ENCODE measurements at places on chromosomes 12 and 14.

GRCh38 chr14:52844262-52845060, 53.1 kb upstream of the GNPNAT1 start:
- no peak for DNase-seq

DNA sequence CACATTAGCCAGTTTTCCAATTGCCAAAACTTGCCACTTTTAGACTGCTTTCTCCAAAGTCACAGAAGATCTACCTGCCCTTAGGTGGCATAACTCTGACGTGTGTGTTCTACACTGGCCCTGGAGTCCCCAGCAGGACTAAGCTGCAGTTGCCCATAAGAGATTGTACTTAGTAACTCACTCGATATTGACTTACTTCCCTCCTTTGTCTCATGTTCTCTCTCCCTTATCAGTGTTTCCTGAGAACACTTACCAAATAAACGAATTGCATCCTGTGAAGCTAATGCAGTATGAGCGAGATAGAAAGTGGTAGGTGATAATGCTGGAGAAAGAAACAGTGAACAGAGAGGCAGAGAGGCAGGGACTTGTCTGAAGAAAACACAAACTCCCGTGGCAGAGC, 117.2 kb downstream of the NUAK1 start:
- DNase-seq: no peak

DNA sequence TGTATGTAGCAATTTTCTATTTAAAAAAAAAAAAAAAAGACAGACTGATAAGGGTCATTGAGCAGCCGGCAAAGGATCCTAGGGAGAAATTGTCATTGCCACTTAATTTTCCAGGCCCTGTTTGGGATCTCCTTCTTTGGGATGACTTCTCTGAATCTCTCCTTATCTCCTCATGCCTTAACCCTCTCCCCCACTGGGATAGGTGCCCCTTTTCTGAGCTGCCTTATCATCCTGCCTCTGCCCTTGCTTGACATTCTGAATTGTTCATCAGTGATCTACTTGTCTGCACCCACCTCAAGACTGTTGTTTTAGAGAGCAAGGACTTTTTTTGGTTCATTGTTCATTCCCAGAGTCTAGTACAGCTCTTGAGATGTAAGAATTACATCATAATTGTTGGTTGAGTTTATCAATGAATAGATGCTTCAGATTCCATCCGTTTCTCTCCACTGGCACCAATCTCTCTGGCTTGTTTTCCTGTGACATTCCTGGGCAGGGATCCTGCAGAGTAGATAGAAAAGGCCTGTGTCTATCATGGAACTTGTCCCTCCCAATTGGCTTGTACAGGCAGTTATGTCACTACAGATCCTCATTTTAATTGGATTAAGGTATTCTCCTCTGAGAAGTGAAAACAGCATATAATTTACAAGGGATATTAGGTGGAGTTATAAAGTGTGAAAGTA, 42.6 kb downstream of the SOCS2 start:
- DNase-seq: no peak

DNA sequence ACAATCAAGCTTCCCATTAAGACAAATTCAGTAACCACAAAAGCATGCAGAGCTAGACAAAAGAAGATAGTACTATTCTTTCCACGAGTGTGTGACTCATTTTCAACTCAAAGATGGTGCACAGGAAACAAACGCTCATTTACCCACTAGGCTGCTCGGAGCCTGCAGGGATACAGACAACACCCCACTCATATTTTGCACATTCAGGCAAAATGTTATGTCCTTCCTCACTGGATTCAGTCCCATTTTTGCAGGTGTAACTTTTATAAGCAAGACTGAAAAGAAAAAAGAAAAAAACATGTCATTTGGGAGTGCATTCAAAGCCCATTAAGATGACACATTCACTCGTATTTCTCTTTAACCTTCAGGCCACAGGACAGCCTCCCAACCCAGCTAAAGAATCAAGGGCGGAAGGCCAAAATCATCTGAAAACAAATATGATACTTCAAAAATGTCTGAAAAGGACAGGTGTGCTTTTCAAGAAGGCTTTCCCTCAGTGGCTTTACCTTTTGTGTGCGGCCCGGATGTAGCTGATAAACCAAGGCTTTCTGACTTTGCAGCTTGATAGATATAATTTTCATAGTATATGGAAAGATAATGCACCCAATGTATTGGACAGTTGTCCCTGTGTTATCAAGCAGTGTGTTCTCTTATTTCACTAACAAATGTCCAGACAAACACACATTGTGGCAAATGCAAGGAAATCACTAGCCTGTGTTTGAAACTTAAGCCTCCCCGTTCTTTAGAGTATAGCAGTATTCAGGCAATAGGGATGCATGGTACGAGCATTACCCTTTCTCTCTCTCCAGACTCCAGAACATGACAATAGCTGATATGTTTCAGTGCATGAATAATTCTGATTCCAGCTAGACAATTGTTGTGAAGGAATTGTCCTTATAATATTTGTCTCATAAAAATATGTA, 147.8 kb upstream of the KRR1 start:
- no peak for DNase-seq

- DNase-seq: peak; percentile 28
Measured at GRCh38 chr12:26126340-26127284, 1.8 kb upstream of the BHLHE41 start.

GRCh38 chr14:56136571-56137452, 18.6 kb downstream of the PELI2 start:
- no peak for DNase-seq

DNA sequence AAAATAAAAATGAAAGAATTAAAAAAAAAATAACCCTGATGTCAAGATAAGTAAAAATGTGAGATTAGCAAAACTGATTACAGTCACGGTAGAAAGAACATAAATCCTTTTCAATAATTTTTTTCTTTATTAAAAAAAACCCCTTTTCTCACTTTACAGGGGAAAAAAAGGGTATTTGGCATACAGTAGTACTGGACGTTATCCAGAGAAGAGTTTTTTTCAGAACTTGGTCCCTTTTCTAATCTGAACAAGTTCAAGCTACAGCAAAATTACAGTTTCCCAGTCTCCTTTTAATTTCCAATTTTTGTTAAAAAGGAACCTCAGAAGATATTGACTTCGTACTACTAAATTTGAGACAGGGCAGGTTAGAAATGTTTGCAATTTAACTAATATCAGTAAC, 134.7 kb upstream of the DCN start:
- DNase-seq: no peak

- DNase-seq: no peak
Measured at GRCh38 chr12:88932457-88932856, 352.2 kb upstream of the KITLG start.

- no peak for DNase-seq
Measured at GRCh38 chr14:90034156-90034555, 27.6 kb upstream of the KCNK13 start.

DNA sequence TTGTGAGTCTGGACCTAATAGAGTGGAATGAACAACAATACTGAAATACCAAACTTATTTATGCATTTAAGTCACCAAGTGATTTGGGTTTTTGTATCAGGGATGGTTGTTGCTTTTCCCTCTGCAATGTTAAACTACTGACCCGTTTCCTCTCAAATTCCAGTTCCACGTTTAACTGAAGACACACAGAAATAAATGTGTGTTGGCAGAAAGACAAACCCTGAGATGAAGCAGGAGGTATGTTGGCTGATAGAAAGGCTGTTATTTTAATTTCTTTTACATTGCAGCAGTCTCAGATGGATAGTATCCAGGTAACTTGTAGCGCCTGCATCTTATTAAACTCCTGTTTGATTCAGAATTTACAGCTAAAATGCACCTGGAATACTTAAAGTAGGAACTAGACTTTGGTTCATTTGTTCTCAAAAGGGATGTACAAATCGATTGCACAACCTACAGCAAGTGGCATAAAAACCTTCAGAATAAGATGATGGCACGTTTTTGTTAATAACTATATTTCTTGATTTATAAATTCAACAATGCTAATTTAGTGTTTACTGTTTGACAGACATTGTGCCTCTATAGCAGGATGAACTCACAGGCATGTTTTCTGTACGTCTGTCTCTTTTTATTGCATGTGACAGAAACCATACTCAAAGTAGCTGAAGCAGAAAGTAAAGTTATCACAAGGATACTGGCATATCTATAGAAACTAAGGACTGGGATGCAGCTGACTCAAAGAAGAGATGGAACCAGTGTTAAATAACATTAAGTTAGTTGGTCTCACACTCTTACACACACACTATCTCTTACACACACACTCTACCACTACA, 405.7 kb downstream of the ZFP36L1 start:
- no peak for DNase-seq

- DNase-seq: no peak
Measured at GRCh38 chr12:122872815-122873361, 23.0 kb downstream of the VPS37B start.

DNA sequence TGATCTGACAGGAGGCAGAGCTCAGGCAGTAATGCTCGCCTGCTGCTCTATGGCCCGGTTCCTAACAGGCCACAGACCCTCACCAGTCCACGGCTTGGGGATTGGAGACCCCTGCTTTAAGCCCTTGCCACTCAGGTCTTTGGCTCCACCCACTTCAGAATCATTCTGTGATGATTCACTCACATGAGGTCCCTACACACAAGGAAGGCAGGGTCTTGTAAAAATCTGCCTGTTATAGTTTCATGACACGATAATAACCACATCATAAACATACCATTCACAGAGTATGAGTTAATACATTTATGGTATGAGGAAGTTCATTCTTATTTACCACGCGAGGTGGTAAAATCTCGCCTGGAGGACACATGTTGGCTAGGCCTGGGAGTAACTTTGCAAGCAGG, 29.0 kb upstream of the MAX start:
- DNase-seq: no peak

DNA sequence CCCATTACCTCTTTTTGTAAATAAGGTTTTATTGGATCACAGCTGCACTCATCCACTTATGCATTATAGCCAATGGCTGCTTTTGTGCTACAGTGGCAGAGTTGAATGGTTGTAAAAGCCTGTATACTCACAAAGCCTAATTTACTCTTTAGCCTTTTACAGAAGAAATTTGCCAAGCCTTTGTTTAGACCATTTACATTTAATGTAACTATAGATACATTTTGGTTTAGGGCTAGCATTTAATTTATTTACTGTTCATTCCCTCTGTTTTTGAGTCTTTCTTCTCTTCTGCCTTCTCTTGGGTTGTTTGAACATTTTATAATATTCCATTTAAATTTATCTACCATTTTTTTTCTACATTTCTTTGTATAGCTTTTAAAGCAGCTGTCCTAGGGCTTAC, 217.1 kb upstream of the AMIGO2 start:
- DNase-seq: no peak

- DNase-seq: no peak
Measured at GRCh38 chr12:79424109-79424721, 266.5 kb downstream of the PAWR start.

DNA sequence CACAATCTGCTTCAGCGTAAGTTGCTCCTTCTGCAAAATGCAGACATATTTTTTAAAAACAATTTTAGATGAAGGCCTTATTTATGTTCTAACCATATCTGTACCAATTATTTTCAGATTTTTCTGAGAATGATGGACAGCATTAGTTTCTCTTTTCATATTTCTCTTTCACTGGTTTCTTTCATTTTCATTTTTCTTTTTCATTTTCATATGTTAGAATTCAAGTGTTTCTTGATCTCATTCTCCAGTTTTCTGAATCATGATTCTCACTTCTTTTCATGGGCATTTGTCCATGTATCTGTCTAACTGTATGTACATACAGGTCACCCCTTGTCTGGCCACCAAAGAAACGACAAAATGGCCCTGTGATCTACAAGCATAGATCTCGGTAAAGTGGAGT, 346.6 kb downstream of the NAV3 start:
- DNase-seq: no peak

DNA sequence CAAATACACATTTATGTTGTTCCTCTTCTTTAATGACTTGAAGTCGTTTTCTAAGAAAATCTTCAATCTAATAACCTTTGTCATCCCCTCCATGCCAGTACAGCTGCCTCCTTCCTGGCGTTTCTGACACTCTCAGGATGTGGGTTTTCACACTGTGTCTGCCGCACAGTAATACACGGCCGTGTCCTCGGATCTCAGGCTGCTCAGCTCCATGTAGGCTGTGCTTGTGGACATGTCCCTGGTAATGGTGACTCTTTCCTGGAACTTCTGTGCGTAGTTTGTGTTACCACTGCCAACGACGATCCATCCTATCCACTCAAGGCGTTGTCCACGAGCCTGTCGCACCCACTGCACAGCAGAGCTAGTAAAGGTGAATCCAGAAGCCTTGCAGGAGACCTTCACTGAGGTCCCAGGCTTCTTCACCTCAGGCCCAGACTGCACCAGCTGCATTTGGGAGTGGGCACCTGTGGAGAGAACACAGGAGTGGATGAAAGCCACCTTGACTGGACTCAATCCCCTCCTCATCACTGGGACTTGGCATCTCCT, 1095.9 kb downstream of the TMEM121 start:
- DNase-seq: no peak

DNA sequence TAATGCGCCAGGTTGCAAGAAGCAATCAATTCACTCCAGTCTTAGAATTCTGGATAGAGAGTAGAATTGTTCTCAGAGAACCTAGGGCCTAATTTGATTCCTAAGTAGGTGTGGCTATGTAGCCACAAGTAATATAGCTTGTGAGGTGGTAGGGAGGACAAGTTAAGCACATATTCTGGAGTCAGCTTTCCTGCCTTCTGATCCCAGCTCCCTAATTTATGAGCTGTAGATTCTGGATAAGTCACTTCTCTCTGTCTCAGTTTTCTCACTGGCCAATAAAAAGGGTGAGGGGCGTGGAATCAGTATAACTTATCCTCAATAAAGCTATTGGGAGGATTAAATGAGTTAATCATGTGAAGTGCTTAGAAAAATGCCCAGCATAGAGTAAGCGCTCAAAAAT, 3.0 kb upstream of the SNW1 start:
- no peak for DNase-seq

GRCh38 chr14:78448164-78449094, 278.3 kb downstream of the NRXN3 start:
- peak; percentile 3 for DNase-seq

- peak; percentile 25 for DNase-seq
Measured at GRCh38 chr12:24948420-24948756, 513 bp downstream of the BCAT1 start.

- no peak for DNase-seq
Measured at GRCh38 chr12:88420457-88420856, 159.8 kb downstream of the KITLG start.

DNA sequence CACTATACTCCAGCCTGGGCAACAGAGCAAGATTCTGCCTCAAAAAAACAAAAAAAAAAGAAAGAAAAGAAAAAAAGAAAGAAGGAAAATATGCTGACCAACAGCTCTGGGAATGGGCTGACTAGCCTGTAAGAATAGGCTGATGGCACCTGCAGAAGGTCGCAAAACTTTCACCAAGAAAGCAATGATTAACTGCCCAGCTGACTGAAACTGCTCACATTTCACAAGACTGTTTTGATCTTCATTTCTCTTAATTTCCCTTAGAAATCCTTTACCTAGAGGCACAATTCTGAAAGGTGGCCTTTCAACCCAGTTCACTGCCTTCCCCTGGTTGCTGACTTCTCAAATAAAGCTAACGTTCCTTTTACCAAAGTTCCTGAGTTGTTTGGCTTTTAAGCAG, 12.4 kb downstream of the BEST3 start:
- no peak for DNase-seq

DNA sequence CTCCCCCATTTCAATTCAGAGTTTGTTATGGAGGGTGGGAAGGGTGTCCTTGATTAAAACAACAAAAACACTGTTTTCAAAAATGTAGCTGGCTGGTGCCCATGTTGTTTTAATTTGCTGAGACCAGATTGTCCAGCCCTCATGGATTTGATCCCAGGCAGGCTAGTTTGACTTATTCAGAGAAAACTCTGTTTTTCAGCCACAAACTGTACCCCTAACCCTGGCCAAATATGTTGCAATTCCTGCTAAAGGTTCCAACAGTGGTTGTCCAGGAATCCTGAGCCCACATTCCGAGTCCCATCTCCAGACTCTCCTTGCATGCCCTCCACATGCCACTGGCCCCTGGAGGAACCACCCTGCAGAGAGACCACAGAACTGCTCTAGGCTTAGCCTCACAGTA, 36.0 kb downstream of the MAP1LC3B2 start:
- DNase-seq: no peak

Data from stimulated activated CD4-positive, alpha-beta T cell treated with anti-CD3 and anti-CD28 coated beads, Interleukin-12 subunit alpha, Interleukin-12 subunit beta, amount 100 ng/mL, for 4 hours (primary cell).